GM19239 (cell line): ENCODE measurements at places on chromosomes 1 and 21.

GRCh38 chr1:202029171-202029665 is 18.8 kb downstream of the ELF3 start:
- DNase-seq: no peak

GRCh38 chr1:228039986-228040385 is 33.2 kb downstream of the WNT3A start:
- no peak for DNase-seq

DNA sequence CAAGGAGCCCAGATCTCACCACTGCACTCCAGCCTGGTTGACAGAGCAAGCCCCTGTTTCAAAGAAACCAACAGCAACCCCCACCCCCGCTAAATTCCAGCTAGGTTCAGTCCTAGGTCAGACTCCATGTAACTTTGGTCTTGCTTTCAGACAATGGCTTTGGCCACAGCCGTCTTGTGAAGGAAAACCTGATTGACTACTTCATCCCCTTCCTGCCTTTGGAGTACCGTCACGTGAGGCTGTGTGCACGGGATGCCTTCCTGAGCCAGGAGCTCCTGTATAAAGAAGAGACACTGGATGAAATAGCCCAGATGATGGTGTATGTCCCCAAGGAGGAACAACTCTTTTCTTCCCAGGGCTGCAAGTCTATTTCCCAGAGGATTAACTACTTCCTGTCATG is 12.9 kb downstream of the TOR3A start:
- DNase-seq: no peak

DNA sequence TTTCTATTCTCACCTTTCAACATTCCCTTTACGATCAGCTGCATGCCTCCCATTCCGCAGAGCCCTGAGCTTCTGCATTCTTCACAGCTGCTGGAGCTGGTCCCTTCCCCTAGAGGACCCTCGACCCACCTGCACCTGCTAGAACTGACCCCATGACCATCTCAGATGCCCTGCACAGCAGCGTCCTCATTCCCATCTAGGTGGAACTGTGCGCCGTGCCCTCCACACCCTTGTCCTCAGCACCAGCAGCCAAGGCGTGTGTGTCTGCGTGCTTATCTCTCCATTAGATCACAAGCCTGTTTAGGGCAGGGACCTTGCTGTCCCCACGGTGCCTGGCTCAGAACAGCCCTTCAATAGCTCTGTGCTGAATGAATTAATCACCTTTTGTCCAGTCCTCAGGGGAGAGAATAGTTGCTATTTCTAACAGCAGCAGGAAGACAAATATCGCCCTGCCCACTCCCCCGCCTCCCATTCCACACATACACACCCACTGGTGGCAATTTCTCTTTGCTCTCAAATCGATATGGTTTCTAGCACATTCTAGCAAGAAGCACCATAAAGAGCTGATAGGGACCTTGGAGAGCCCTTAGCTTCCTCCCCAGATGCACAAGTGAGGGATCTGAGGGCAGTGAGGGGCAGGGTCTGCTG is 61.7 kb downstream of the KCNN3 start:
- no peak for DNase-seq

GRCh38 chr1:34777519-34778321 is 3.3 kb upstream of the GJB3 start:
- no peak for DNase-seq

DNA sequence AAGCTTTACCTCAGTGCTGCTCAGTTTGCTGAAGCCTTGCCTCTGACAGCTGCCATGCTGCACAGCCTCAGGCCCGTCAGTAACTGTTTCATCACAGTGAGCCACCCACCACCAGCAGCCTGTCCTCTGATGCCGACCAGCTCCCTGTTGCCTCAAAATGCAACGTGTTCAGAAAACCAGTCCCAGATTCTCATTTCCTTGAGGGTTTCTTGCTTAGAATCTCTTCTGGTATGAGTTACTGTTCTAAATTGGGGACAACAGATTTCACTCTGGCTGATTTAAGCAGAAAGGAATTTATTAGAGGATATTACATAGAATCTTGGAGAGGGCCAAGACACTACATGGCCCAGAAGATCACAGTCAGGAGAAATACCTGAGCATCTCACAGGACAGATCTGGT is 11.0 kb downstream of the UBL4B start:
- no peak for DNase-seq

DNA sequence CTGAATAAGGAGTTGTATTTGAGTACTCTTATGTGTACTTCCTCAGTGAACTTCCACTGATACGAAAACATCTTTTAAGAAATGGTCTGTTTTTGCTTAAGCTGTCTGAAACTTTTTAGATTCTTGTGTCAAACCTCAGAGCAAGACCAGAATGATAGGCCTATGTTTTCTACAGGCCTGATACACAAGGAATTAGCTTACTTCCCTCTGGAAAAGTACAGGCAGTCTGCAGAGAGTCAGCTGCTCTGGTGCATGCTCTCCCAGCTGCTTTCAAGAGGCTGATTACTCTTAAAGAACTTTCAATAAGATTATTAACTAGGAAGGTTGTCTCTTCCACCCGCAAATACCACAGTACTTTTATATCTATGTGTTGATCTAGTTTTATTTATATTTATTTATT is 9.5 kb downstream of the SNX27 start:
- DNase-seq: no peak

GRCh38 chr1:118102445-118102844 is 82.6 kb downstream of the SPAG17 start:
- no peak for DNase-seq

GRCh38 chr1:198669023-198669698 is 30.3 kb downstream of the PTPRC start:
- no peak for DNase-seq
